ENCODE measurements at places on chromosomes 3 and 15.
A peak's percentile ranks its signal among the peaks of the same experiment; 100 is the strongest.

DNA sequence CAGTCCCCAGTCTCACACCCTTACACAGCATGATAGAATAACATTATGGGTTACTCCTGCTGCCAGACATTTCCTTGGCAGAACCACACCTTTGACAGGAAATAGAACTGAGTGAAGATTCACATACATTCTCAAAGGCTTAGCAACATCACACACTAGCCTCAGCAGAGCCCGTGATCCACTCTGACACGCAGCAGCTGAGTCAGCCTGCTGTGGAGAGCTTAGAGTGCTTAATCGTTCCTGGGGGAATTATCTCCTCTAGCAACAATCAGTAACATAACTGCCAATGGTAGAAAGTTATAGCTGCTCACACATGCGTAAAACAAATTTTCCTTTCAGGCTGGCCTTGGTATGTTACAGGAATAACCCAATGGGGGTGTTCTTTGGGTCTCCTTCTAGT, 382.1 kb downstream of the GAP43 start:
- no peak for DNase-seq

DNA sequence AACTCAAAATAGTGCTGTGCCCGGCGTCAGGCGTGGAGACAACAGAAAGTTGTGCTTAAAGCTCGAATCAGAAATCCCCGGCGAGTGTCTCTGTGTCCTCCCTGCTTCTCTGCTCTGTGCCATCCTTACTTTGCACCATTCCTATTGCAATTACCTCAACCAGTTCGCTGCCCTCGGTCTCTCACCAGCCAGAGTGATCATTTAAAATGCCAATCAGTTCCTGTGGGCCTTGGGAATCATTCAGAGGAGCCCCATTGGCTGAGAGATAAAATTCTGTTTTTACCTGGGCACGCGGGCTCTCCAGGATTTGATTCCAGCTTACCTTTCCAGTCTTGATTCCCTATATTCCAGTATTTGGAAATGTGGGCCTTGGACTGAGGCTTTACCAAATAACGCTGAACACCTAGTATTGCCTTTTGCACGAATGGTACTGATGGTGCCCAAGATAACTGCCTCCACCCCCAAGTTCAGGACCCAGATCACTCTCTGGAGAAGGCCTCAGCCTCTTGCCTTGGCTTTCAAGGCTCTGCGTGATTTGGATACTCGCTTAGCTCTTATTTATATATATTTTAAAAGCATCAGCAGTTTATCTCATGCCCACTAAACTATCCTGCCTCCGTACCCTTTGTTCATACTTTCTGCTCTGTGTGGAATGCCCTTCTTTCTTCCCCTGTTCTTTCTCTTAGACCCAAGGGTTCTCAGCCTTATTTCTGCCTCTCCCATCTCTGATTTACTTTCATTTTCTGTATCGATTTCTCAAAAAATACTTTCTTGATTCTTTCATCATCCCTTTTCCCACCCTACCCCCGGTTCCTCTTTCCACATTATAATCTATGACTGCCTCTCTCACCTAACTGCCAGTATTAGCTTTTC, 863 bp downstream of the PSMA4 start:
- no peak for DNase-seq

DNA sequence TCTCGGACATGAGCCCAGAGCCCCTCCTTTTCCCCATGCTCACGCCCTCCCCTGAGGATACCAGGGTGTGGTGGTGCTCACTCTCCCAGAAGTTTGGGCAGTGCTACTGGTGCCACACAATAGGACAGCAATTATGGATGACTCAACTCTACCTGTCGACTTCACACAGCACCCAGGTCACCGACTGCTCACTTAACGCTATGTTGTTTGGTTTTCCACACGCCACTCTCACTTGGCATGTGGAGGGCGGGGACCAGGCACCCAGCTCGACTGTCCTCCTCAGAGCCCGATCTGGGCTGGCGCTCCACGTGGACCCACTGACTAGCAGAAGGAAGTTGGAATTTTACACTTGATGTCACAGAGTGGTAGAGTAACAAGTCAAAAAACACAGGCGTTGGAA, 30.9 kb downstream of the STIMATE start:
- no peak for DNase-seq

DNA sequence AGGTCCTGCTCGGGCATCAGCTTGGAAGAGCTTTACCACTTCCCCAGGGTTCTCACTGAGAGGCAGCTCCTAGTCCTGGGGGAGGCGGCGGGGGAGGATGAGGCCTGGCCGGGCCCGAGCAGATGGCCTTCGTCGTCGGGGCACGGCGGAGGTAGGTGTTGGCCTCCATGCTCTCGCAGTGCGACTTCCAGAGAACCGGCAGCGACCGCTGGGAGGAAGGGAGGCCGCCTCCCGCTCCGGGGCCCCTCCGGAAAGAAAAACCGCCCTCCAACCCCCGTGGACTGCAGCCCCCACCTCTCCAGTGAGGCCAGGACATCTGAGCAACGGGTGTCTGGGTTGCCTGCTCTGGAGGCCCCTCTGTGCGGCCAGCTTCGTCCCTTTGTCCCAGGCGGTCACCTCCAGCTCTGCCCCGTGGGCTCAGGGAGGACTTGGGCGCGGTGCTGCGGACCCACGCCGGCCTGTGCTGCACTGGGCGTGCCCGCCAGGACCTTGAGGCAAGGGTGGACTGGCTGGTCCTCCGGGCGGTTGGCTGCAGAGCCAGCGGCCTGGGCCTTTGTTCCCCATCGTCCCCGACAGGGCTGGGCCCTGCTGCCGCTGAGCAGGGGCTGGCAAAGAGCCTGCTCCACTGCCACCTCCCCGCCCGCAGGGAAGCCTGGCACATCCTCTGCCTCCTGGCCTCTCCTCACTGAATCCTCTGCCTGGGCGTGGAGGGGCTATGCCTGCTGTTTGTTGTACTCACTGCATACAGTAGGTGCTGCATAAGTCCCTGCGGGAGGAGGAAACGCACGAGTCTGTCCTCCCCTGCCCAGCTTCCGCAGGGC, 13.6 kb upstream of the GP9 start:
- DNase-seq: no peak

DNA sequence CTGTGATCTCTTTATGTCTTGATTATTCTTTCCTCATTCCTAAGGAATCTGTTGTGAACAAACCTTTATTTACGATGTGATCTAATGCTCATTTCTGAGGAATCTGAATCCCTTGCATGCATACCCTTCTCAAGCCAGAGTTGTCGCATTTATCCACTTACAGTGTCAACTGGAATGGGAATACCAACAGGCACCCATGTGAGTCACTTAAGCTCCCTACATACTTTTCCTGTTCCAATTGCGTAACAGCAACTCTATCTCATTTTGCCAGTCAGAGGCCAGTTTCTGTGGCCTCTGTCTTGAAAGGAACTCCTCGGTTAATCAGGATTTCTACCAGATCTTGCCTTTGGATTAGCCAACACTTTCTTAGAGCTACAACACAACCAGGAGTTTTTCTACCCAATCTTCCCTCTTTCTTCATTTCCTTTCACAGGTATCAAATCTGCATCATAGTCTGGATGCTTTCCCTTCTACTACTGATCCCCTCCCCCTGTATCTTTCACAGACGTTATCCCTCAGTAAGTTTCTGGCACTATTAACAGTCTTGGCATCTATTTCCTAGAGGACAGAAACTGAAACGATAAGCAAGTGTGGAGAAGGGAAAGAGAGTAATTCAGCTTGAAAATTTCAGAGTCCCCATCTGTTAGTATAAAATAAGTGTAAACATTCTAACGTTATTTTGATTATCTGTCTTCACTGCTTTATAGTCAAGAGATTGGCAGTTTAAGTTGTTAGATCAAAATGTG, 66.8 kb upstream of the BCHE start:
- DNase-seq: no peak

GRCh38 chr3:100650651-100651619, 41.5 kb downstream of the ADGRG7 start:
- DNase-seq: peak; percentile 19

DNA sequence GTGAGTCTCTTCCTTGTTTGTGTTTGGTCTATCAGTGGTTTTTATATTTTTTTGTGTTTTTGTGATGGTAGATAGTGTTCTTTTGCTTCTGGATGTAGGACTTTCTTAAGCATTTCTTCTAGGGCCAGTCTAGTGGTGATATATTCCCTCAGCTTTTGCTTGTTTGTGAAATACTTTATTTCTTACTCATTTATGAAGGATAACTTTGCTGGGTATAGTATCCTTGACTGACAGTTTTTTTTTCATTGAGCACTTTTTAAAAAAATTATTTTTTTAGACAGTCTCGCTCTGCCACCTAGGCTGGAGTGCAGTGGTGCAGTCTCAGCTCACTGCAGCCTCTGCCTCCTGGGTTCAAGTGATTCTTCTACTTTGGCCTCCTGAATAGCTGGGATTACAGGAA, 41.9 kb downstream of the NCK1 start:
- DNase-seq: no peak

GRCh38 chr3:127088511-127089351, 104.2 kb upstream of the PRR23E start:
- DNase-seq: no peak

- DNase-seq: no peak
Observed at GRCh38 chr3:197175503-197175902, 122.9 kb downstream of the DLG1 start.

DNA sequence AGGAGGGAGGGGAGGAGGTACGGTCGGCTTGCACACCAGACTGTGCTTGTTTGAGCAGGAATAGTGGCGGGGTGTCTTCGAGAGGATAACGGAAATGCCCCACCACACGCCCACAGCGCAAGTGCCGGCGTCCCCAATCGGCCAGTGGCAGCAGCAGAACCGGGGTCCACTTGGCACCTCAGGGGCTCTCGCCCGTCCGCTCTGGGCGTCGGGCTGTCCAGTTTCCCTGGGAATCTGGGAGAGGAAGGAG, 53.7 kb downstream of the CCDC54 start:
- DNase-seq: peak; percentile 87

GRCh38 chr3:44899683-44900367, 25.4 kb downstream of the TGM4 start:
- DNase-seq: no peak

- DNase-seq: peak; percentile 8
Observed at GRCh38 chr3:184733971-184734608, 22.2 kb upstream of the MAGEF1 start.

GRCh38 chr3:113241292-113242095, 30.1 kb downstream of the BOC start:
- DNase-seq: peak; percentile 79

- no peak for DNase-seq
Observed at GRCh38 chr3:195806916-195807231, 4.9 kb downstream of the MUC4 start.

DNA sequence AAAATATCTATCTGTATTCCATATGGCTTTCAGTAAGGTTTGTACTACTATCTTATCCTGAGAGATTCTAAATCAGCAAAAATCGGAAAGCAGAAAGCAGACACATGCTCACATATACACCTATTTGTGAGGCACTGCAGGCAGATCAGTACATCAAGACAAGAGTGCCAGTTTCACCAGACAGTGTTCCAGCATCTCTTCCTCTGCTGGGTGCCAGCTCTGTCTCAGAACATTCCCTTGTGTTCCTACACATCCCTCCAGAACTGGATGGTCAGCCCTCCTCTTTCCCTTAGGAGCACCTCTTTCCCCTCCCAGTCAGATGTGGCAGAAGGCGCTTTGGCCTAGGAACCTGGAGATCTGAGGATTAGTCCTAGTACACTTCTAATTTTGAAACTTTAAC, 121.3 kb upstream of the IL12A start:
- no peak for DNase-seq

DNA sequence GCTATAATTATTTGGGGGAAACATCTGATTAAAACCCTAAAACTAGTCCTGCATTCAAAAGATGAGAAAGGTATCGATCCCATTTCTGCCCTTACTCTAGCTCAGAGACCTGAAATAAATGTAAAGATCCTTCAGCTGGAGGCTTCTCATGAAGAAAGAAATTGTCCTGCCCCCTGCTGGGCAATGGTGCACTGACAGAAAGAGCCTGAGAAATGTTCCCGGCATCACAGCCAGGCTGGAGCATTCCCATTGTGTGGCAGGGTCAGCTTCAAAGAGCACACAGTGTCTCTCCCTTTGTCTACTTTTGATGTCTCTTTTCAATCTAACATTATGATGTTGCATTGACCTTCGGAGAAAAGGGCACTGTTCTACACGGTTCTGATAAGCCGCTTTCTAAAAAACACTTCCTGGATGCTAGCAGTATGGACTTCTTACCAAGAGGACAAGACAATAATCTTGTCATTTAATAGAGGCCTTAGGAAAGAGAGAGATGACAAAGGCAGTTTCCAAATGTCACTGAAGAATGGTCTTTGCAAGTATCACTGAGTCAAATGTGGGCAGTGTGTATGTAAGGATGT, 287.5 kb downstream of the MAGI1 start:
- DNase-seq: no peak

DNA sequence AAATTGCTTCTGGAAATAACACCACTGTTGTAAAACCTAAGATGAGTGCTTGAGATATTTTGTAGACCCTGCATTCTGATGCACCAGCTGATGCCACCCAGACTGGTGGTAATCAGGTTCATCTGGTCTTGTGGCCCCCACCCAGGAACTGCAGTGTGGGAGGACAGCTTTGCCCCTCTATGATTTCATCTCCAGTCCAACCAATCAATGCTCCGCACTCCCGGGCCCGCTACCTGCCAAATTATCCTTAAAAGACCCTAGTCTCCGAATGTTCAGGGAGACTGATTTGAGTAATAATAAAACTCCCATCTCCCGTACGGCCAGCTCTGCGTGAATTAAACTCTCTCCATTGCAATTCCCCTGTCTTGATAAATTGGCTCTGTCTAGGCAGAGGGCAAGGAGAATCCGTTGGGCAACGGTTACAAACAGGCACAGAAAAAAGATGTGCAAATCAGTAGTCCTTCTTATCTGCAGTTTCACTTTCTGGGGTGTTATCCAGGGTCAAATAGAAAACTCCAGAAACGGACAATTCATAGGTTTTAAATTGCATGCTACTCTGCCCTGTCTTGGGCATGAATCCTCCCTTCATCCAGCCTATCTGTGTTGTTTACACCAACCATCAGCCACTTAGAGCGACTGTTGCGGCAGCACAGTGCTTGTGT, 29.2 kb upstream of the TRPM1 start:
- peak; percentile 72 for DNase-seq

DNA sequence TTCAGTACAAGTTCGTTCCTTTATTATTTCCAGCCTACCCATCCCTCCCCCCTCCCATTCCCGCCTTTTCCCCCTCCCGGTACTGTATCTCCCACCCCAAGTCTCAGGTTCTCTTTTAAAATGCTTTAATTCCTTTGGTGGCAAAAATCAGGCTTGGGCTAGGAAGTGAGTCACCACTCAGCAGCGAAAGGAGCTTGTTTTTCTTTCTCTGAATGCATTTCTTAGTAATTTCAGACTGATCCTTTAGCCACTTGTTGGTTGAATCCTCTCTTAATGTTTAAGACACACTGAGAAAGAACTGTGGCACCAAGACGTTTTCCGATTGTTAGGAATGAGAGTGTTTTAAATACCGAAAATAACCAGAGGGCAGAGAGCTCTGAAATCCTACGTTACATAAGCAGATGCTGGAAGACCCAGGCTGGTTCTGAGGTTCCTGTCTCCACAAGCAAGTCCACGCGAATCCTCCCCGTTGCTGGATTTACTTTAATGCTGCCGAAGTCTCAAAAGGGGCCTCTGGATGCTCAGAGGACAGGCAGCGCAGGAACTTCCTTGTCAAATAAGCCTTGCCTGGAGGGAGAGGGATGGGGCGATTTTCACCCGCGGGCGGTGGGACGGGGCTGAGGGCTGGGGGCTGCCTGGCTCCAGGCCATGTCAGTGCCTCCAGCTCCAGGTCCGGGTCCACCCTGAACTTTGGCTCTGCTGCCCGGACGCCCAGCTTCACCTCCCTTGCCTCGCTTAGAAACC, 854 bp upstream of the COL8A1 start:
- DNase-seq: no peak

- DNase-seq: no peak
Observed at GRCh38 chr15:33994005-33994615, 25.8 kb downstream of the CHRM5 start.

- DNase-seq: no peak
Observed at GRCh38 chr3:64895106-64895990, 207.5 kb upstream of the ADAMTS9 start.

GRCh38 chr3:123757281-123757940, 126.7 kb downstream of the MYLK start:
- DNase-seq: peak; percentile 86

Measured in lower leg skin (tissue), 4 donors.